ENCODE measurements at places on chromosomes 12 and 14.

DNA sequence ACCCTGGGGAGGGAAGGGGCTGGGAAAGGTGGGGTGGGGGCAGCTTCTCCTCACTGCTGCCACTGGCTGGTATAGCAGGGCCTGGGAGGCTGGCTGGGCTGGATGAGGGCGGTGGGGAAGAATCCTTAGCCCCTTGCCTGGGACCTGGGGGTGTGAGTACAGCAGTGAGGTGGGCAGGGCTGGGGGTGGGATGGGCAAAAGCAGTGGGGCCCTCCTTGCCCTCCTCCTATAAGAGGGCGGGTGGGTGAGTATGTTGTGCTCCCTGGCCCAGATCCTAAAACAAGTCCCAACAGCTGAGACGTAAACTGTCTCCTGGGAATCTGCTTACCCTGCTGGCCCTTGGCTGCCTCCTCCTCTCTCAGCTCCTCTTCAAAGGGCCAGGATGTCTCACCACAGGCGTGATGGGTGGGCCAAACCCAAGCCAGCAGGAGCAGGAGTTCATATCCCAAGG, 2.2 kb downstream of the NCKAP5L start:
- DNase-seq, result no peak

- peak; percentile 88 for DNase-seq
These were observed 79.8 kb downstream of the SRRM4 start for GRCh38 chr12:119060847-119061796.

DNA sequence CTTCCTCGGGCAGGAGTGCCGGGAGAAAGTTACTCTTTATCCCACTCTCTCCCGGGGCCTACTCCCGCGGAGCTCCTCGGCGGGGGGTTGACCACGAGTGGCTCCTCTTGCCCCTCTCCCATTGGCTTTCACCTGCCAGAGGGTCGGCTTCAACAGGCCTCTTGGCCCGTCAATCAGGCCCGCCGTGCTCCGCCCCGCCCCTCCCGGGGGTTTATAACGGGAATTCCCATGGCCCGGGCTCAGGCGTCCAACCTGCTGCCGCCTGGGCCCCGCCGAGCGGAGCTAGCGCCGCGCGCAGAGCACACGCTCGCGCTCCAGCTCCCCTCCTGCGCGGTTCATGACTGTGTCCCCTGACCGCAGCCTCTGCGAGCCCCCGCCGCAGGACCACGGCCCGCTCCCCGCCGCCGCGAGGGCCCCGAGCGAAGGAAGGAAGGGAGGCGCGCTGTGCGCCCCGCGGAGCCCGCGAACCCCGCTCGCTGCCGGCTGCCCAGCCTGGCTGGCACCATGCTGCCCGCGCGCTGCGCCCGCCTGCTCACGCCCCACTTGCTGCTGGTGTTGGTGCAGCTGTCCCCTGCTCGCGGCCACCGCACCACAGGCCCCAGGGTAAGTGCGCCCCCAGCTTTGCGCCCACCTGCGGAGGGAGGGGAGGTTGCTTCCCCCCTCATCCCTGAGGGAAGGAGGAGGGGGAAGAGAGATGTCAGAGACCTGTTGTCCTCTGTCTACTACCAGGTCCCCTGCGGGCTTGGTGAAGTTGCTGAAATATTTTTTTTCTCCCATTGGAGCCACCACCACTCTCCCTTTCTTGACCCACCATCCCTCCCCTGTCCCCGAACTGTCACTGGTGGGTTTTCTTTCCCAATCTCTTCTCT, at the start of gene SMOC1:
TSS of gene SMOC1 (plus strand) at position 242 of the 869 bp plus-strand sequence. CDS start at position 505, 263 bp downstream.
- DNase-seq, result peak; percentile 92

DNA sequence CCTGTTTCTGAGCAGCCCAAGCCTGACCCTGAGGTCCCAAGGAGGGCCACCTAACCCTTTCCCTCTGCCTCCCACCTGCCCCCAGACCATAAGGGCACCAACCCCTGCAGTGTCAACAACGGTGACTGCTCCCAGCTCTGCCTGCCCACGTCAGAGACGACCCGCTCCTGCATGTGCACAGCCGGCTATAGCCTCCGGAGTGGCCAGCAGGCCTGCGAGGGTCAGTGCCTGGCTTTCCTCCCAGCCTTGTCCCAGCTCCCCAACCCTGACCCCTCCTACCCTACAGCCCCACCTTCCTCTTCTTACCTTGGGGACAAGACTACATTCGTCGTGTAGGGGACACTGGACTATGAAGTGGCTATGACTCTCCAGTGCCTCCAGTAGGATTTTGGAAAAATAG, 33.7 kb upstream of the LRP1-AS start:
- DNase-seq, result no peak

GRCh38 chr12:49961993-49962764, 507 bp downstream of the AQP5 start:
- no peak for DNase-seq

- DNase-seq, result no peak
These were observed 12.9 kb upstream of the OXA1L start for GRCh38 chr14:22753586-22753985.

DNA sequence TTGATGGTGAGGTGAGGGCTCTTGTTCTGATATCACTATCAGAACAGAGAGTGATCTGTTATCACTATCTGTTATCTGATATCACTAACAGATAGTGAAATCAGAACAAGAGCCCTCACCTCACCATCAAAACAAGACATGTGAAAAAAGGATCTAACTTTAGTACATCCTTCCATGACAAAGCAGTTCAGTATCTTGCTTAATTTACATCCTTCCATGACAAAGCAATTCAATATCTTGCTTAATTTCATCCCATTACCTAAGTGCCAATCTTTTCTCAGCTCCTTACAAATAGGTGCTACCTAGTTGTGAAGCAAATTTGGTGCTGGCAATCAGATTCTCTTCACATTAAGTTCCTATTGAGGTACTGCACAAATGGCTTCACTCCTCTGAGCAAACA, 1865.6 kb upstream of the FLRT2 start:
- no peak for DNase-seq

DNA sequence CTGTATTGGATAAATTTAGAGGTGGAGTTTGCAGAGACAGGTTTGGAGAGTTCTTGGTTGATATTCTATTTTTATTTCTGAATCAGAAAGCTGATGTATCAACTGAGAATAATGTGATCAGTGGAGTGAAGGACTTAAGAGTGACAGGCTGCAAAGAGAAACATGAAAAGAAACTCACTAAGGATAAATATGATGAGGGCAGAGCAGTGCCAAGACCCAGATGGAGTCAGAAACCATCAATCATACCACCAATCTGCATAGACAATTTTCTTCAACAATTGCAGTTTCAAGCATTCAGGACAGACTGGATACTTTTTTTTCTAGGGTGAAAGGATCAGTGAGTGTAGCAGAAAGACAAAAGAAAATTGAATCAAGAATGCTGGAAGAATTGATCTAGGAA, 226.7 kb upstream of the NAV3 start:
- DNase-seq, result no peak

GRCh38 chr12:59459966-59460660, 135.7 kb upstream of the SLC16A7 start:
- DNase-seq, result no peak

DNA sequence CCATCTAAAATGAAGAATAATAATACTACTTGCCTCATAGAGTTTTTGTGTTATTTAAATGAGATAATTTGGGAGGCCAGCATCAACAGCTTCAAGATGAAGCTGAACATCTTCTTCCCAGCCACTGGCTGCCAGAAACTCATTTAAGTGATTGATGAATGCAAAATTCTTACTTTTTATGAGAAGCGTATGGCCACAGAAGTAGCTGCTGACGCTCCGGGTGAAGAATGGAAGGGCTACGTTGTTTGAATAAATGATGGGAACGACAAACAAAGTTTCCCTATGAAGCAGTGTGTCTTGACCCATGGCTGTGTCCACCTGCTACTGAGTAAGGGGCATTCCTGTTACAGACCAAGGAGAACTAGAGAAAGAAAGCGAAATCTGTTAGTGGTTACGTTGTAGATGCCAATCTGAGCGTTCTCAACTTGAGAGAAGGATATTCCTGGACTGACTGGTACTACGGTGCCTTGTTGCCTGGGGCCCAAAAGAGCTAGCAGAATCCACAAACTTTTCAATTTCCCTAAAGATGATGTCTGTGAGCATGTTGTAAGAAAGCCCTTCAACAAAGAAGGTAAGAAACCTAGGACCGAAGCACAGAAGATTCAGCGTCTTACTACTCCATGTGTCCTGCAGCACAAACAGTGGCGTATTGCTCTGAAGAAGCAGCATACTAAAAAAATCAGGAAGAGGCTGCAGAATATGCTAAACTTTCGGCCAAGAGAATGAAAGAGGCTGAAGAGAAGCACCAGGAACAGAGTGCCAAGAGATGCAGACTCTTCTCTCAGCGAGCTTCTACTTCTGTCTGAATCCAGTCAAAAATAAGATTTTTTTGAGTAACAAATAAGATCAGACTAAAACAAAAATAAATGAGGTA, 100.0 kb upstream of the LRIG3 start:
- DNase-seq, result no peak

DNA sequence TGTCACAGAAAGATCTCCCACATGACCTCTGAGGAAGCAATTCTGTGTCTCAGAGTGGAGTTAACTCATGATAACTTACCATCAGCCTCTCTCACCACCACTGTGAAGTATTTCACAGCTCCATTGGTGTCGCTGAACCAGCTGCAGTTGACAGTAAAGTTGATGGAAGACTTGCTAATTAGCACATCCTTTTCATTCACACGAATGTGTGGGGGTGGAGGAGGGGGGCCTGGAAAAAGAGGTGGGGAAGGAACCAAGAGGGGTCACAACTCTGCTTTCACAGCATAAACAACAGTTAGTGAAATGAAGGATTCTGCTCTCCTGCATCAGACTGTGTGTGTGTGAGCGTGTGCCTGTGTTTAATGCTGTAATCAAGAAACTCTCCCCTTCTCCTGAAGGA, 82.1 kb downstream of the PTPRB start:
- no peak for DNase-seq

DNA sequence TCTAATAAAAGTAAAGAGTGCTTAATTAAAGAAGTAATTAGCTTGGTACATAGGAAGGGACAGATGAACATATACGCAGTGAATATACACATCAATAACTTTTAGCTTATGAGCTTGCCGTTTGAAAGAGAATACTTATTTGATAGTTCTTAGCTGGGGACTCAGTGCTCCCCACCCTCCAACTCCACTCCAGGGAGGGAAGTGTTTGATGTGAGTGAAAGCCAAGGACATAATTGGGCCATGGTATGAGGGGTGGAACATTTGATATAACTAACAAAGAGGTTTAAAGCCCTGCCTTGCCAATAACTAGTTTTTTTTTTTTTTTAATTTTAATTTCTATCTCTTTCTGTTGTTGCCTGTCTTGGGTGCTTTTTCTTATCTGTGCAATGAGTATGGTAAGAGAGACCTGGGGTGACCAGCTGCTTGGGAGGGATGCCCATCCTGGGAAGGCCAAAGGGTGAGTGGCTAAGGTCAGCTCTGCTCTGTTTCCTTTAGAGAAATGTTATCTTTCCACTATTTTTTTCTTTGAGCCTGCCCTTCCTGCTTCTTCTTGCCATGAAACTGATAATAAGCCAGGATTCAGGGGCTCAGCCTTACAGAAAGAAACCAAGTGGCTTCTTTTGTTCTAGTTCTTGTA, 132.8 kb upstream of the CPSF6 start:
- no peak for DNase-seq

GRCh38 chr12:132259364-132259871, 70.0 kb downstream of the GALNT9 start:
- DNase-seq, result no peak

DNA sequence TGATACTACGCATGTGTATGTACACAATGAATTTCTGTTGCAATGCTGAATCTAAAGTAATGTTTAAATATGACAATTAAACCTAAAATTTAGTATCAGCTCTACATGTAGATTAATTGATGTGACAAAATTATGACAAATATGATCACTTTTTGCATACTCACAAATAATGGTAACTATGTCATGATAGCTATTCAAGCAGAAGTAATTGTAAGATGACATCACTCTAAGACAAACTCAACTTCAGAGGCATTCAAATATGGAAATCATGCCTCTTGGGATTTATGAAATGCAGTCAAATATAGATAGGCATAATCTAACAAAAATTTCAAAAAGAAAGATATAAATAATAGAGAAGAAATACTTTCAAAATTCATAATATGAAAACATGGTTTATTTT, 571.7 kb upstream of the LRFN5 start:
- no peak for DNase-seq

DNA sequence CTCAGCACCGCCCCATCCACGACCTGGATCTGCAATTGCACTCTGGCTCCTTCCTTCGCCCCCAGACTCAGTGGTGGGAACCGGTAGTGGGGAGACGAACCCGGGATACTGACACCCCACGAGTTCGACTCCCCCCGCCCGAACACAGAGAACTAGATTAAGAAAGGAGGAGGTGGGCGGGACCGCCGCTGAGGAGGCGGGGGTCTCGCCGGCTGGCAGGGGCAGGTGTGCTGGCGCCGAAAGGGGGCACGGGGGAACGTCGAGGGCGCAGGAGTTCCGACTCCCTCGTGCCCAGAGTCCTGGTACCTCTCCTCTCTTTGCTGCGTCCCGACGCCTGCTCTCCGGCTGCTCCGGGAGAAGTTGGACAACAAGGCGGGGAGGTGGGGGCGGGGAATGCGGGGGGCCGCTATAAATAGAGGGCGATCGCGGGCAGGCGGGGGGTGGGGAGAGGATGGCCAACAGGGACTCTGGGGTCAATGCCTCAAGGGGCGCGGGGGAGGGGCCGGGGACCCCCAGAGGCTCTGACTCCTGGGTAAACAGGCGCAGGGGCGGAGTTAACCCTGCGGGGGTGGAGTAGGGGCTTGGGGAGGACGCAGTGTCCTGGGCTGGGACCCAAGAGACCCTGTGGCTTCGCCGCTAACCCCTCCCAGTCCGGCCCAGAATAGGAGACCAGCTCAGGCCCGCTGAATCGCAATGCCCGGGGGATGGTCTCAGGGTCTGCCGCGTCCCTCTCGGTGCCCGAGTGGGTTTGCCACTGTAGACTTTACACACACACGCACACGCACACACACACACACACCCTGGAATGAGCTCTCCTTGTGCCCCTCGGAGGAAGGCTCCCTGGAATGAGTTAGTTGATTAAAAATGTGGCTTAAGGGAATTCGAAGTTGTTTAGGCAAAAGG, 761 bp upstream of the NDRG2 start:
- DNase-seq, result peak; percentile 66

GRCh38 chr12:71230542-71230941, 72.7 kb upstream of the TSPAN8 start:
- DNase-seq, result no peak

DNA sequence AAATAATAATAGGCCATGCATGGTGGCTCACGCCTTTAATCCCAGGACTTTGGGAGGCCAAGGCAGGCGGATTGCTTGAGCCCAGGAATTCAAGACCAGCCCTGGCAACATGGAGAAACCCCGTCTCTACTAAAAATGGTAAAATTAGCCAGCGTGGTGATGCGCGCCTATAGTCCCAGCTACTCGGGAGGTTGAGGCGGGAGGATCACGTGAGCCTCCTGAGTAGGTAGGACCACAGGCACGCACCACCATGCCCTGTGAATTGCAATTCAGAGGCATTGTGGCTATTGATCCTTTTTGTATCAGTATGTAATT, 2.3 kb downstream of the ARHGDIB start:
- no peak for DNase-seq

DNA sequence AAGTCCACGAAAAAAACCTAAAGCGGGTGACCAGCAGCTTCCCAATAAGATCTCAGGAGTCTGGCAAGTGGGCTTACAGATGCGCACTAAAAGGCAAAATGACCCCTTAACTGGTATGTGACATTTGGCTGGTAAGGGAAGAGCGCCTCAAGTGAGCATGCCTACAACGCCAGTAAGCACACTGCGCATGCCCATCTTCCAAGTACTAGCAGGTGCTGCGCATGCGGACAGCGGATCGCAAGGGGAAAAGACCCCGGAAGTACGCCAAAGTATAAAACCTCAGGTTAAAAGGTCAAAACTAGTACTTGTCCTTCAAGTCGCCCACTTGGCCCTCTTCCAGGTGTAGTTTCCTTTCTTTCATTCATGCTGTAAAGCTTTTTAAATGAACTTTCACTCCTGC, 518.5 kb upstream of the MDGA2 start:
- DNase-seq, result no peak
